ENCODE measurements at places on chromosomes 5 and 9. TPM values are rescaled to one million over a fixed set of nuclear protein-coding genes. Genes with fewer than 3 reads are reported as not detected.

Gene PITX1
- total RNA-seq = not detected

Gene ADCY2
- total RNA-seq = not detected

Gene HAUS6
- 15.0 TPM for total RNA-seq

Gene DMRT3
- not detected for total RNA-seq

Gene C6
- total RNA-seq = not detected

Gene TERT
- not detected for total RNA-seq

All from mammary microvascular endothelial cell (primary cell).